ENCODE measurements at places on chromosomes 7 and 10.

GRCh38 chr10:14162629-14163344 is 167.9 kb downstream of the FRMD4A start:
- DNase-seq, result no peak

GRCh38 chr7:35518767-35519166 is 176.2 kb downstream of the HERPUD2 start:
- DNase-seq, result no peak

GRCh38 chr7:22561321-22561811 is 61.4 kb upstream of the STEAP1B start:
- peak; percentile 21 for DNase-seq

DNA sequence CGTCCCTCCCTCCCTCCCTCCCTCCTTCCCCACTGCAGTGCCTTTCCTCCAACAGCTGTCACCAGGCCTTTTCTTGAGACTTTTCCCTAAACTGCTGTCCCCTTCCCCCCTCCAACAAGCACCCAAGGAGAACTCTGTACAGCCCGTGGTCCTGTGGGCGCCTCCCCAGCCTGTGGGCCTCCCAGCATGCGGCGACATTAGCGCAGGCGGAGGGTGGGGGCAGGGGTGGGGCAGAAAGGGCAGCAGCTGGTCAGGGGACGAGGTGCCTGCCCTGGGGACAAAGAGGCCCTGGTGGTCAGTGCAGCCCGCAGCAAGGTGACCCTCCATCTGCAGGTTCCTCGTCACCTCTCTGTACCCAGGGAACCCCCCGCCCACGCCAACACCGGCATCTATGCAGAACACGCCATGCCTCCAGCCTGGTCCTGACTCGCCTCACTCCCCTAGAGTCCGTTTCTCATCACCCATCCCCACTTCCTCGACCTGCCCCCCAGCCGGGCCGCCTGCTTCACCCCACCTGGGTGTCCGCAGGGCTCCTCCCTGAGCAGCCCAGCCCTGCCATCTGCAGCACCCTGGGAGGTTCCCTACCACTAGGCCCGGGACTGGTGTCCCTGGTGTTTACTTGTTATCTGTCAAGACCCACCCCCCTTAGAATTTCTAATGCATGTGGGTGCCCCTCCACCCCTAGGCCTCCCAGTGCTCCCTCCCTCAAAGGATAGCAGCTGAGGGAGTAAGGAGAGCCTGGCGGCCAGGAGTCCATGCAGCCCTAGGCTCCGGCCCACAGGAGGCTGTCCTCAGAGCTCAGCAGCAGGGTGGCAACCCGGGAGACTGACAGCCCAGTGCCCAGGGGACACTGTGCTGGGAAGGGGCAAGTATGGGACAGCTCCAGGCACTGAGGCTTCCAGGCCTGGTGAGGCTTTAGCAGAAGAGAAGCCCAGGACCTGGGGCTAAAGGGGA is 147.8 kb downstream of the ARHGAP22 start:
- DNase-seq, result no peak

DNA sequence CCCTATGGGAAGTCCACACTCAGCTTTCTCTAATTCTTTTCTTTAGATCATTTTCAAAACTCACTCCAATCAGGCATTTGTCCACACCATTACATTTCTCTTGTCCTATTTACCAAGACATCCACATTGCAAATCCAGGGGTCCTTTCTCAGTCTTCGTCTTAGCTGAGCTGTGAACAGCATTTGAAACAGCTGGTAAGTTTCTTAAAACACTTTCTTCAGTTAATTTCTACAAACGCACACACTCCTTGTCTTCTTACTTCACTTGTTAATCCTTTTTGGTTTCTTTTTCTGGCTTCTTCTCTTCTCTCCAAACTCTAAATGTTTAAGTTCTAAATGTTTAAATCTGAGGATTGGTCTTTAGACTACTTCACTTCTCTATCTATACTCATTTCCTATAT is 769.3 kb downstream of the PHTF2 start:
- DNase-seq, result no peak

DNA sequence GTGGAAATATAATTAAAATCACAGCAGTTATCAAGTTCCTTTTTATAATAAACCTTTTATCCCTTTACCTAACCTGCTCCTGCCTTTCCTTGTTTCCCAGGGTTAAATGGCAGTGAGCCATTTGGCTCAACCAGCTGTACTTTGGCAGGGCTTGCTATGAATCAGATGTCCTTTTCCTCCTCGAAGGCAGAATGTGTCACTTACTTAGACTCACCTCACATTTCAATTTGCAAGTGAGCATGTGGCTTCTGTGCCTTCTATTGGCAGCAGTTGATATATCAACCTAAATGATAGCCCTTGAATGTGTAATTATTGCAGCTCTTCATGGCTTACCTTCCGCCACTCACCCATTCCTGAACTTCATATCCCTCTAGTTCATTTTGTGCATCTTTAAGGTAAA is 301.7 kb downstream of the CSTF2T start:
- DNase-seq, result no peak

DNA sequence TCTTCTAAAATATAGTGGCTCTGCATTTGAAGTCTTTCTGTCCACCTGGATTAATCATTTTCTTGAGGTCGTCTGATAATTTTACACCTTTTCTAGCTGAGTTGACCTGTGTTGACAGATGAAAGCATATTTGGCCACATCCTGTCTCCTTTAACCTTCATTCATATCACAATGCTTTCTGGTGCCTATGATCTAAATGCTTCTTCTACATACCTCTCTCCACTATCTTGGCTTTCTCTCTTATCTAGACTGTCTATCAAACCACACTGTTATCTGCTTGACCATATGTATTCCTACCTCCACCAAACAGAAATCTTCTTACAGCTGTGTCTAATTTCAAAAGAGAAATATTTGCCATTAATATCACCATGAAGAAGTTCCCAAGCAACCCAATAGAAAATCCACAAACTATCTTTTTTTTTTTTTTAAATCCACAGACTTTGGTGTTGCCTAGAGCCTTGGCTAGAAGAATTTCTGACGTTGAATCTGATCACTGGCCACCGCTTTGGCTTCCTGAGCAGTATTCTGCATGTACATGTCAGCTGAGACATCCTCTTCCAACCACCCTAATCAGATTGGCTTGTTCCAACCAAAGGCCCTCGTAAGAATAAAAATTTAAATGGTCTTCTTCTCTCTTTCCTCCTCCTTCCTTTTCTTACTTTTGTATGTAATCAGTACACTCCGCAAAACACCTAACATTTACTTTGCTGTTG is 66.3 kb upstream of the SP4 start:
- DNase-seq, result no peak

- DNase-seq, result no peak
Measured at GRCh38 chr7:151951672-151952338, 4.4 kb upstream of the GALNTL5 start.

DNA sequence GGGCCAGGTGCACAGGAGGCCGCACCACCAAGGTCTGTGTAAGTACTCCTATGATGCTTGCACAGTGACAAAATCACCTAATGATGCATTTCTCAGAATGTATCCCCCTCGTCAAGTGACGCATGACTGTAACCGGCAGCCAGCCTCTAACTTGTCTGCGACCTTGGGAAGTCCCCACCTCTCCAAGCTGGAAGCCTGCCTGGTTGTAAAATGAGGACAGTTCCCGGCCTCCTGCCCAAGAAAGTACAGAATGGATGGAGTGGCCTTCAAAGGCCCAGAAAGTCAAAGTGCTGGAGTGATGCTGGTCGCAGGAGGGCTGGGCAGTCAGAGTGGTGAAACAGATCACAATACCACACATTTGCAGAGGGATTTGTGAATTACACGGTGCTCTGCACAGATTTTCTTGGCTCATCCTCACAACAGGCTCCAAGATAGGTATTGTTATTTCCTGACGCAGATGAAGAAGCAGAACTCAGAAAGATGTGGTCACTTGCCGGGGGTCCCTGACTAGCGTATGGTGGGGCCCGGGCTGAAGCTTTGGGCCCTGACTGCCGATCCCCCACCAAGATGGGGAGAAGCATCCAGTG is 22.8 kb downstream of the SPOCK2 start:
- no peak for DNase-seq

- no peak for DNase-seq
Measured at GRCh38 chr7:44142028-44142427, 896 bp upstream of the MYL7 start.

DNA sequence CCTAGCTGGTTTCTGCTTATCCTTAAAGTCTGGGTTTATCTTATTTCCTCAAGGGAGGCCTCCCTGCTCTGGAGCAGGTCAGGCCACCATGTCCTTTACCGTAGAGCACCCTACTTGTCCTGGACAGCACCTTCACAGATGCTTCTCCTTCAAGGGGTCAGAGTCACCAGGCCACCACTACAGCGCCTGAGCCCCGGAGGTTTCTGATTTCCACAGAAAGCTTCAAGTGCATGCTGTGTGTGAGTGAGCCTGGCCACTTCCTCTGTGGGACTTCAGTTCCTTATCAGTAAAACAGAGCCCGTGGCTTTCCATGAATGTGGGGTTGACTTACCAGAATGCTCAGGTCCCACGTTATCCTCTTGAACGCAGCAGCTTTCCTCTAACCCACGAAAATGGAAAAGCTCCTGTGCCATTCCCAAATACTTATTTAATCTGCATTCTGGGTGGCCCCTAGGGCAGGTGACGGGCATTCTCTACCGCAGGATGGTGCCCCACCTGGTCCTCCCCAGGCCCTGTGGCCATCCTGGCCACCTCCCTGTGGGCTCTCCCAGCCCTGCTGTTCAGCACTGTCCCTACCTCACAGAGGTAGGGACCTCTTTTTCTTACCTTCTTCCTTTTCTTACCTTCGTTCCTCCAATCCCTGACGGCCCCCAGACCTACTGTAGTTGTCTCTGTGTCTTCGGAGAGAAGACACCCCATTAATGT is 1.4 kb upstream of the DOCK1 start:
- DNase-seq, result no peak

- DNase-seq, result no peak
Measured at GRCh38 chr10:44460416-44460815, 75.5 kb upstream of the CXCL12 start.

GRCh38 chr10:44935966-44936295 is 23.7 kb upstream of the RASSF4 start:
- DNase-seq, result no peak

All from SHP77 (cell line).